ENCODE measurements at places on chromosomes 16 and 17.

DNA sequence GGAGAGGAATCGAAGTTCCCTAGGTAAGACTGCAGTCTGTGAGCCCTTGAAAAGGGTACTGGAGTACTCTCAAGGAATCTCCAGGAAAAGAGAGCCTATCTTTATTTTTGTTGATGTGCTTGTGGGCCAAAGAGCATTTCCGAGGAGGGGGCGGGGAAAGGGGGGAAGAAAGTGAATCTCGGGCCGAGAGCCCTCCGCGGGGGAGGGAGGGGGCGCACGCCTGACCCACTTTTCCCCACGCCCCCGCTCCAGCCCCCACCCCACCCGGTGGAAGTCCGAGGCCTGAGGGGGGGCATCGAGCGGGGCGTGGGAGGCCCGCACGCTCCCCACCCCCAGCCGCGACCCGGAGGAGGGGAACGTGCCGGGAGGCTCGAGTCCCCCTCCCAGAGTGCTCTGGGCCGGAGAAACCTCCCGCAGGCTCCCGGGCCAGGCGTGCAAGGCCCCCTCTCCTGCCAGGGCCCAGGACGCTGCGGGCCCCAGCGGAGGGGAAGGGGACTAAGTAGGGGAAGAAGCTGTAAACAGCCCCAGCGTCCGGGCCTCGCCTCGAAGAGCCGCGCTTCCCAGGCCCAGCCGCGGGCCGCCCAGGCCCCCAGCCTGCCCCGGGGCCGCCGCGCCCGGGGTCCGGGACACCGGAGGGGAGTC, 444 bp downstream of the HELZ start:
- DNase-seq: peak; percentile 6

DNA sequence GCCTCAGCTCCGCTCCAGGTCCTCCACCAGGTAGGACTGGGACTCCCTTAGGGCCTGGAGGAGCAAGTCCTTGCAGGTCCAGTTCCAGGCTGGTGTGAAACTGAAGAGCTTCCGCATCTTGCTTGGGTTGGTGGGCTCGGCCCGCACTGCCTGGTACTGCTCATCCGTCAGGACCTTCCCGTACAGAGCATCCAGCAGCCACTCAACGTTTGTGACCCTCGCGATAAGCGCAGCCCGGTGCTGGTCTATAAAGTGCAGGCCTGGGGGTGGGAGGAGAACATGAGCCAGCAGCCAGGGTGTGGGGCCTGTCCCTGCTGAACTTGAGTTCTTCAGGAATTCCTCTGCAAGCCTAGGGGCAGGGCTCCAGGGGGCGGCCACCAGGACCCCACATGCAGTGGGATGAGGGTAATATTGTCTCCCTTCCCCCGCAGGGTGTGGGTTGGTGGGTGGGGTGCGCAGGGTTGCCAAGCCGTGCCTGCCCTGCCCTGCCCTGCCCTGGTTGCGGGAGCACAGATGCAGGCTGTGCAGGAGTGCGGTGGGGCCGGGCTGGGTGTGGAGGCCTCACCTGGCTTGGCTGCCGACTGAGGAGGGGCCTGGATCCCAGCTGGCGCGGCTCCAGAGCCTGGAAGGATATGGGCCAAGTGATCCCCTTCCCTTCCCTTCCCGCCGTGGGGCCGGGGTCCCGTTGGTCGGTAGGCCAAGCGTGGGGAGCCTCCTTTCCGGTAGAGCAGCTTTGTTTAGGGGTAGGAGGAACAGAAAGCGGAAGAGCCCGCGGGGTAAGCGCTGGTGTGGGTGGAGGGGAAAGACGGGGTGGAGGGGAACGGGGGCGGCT, 762 bp downstream of the PYCARD start:
- DNase-seq: peak; percentile 25

DNA sequence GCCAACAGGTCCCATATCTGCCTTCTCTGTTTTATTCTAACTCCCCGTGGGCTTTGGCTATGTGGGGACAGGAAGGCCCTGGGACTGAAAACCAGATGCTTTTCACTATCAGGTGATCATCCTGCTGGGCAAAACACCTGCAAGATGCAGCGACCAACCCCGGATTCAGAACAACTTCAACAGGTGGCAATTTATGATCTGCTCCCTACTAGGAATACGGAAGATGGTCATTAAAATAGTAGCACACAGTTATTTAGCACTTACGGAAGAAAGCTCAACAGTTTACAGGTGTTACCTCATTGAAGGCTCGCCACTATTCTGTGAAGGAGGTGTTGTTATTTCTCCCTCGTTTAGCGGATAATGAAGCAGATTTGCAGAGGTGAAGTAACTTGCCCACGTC, 7.8 kb upstream of the SLC5A11 start:
- no peak for DNase-seq

- no peak for DNase-seq
Measured at GRCh38 chr17:14366199-14366598, 65.3 kb downstream of the HS3ST3B1 start.

DNA sequence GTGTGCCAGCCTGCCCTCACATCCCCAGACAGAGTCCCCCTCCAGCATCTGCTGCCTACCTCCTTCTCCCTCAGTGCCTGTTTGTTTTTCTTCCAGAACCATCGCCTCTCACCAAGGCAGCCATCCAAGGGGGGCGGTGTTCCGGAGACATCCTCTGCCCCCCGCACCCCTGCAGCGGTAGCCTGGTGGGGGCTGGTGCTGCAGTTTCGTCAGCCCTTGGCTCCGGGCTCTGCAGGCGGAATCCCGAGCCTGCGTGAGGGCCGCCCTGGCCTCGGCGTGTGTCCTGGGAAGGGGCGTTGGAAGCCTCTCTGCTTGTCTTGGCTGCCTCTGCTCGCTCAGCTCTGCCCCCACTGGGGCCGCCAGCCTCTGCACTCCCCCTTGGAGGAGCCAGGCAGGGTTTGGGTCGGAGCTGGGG, 126.0 kb upstream of the CIBAR2 start:
- DNase-seq: peak; percentile 49

DNA sequence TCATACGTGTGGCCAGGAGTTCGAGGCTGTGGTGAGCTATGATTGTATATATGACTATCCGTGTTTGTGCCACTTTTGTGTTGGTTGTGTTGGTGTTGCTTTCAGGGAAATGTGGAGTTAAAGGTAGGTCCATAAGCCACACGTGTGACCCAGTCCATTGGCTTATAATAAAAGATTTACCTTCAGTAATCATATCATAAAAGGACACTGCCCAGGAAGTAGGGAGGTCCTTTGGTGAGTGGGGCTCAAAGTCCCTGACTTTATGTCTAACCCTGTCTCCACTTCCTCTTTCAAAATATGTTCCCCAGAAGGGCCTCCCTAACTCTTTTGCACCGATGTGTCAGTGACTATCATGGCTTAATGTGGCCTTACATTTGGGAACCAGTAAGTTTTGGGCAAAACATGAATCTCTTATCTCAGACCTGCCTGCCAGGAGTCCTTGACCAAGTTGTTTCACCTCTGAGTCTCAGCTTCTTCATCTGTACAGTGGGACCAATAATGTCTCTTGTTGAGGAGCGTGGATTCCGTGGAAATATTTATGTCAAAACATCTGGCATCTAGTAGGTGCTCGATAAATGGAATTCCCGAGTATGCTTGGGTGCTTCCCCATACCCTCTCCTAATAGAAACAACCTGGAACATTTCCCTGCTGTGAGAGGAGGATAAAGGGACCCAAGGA, 4.8 kb downstream of the TNP2 start:
- no peak for DNase-seq

DNA sequence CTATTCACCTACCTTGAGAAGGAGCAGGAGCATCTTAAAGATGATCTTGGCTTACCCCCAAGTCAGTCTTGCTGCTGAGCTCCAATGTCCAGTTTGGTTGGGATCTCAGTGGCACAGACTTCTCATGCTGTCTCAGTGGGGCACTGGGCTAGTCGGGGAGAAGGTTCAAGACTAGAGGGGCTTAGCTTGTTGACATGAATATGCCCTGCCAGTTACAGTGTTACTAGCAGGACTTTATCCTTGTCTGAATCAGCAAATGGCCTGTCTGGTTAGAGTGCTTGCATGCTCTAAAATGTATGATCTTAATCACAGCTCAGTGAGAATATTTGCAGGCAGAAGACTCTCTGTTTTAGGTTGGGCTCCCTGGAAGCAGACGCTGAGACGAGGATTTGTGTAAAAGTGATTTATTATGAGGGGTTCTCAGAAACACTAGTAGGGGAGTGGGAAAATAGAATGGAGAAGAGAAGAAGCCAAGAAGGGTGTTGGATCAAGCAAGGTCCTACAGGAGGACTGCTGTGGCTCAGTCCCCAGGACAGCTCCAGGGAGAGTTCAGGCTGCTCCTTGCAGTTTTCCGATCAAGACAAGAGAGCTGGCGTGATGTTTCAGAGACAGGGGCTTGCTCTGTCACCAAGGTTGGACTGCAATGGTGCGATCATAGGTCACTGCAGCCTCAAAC, 150.4 kb upstream of the HS3ST2 start:
- DNase-seq: no peak

GRCh38 chr17:178292-179065, 3.0 kb downstream of the DOC2B start:
- DNase-seq: no peak

DNA sequence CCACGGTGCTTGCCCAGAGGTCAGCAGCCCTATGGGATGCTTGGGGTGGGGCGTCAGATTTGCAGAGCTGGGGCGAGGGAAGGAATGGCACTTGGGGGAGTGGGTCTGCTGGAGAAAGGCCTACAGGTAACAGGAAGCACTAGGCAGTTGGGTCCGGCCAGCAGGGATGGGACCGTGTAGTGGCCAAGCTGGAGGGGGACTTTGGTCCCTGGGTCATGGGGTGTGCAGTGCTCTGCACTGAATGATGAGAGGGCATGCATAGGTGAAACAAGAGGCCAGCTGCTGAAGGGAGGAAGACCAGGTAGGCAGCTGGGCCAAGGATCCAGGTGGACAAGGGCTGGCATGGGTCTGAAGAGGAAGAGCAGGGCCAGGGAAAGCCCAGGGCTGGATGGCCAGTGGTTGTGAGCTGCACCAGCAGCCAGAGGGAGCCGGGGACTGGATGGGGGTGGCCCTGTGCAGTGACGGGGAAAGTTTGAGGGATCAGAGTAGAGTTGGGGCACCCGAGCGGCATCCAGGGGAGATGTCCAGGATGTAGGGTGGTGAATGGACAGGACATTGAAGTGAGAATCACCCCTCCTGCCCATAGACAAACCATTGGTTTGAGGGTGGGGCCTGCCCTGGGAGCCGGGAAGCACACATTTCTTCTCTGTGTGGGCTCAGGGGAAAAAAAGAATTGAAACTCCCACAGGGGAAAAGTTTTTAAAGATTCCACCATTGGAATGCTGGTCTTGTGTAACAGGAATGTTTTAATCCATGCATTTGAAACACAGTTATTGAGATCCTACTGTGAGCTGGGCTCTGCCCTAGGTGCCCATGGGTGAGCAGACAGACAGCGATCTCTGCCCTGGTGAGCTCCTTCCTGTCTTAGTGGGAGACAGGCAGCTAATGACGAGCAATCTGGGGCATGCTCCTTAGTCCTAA, 25.1 kb downstream of the RAI1 start:
- no peak for DNase-seq
